Esophagus mucosa (tissue), 1 donor: ENCODE measurements at places on chromosomes 4 and X. TPM values are rescaled to one million over a fixed set of nuclear protein-coding genes. Genes with fewer than 3 reads are reported as not detected.
A peak's percentile ranks its signal among the peaks of the same experiment; 100 is the strongest.

The CXCL8 gene
- 3.2 TPM for total RNA-seq

The RNF175 gene
- total RNA-seq, result not detected

The AKAP14 gene
- total RNA-seq, result not detected

The HTN1 gene
- total RNA-seq, result not detected

The BTC gene
- 1.4 TPM for total RNA-seq

The KLKB1 gene
- 0.08 TPM for total RNA-seq

The MID2 gene
- 17.8 TPM for total RNA-seq

DNA sequence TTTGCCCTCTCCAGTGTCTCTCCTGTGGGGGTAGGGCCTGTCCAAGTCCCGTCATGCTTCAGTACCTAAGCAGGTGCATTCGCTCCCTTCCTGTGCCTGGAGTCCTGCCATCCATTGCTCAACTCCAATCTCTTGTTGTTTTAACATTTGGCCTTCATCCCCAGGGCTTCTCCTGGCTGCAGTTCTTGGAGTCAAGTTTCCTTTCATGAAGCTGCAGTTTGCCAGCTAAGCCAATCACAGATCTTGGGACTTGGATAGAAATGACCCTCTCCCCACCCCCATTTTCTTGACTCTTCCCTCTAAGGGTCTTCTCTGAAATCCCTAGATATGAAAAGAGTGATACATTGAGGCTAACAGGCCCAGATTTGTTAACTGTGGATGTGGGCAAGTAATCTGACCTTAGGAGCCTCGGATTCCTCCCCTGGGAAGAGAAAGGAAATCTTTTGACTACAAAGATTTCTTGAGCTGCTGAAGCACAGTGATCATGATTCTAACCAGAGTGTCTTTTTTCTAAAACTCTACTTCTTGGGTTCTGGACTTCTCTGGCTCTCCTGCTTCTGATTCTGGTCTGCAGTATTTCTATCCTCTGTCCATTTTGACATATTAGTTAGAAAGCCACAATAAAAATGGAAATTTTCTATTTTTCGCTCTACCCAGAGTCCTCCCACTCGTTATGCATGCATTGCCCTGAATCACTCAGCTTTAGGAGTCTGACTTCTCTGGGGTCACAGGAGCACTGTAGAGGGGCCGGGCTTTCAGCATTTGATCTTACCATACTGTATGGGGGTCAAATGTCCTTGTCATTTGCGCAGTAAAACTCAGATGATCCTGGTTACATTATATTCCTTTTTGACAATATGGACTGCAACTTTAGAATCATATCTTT lies 61.0 kb downstream of the CHRNA9 start:
- ATAC-seq, result peak; percentile 80

GRCh38 chr4:2803624-2804448 lies 11.0 kb downstream of the SH3BP2 start:
- ATAC-seq, result peak; percentile 69

DNA sequence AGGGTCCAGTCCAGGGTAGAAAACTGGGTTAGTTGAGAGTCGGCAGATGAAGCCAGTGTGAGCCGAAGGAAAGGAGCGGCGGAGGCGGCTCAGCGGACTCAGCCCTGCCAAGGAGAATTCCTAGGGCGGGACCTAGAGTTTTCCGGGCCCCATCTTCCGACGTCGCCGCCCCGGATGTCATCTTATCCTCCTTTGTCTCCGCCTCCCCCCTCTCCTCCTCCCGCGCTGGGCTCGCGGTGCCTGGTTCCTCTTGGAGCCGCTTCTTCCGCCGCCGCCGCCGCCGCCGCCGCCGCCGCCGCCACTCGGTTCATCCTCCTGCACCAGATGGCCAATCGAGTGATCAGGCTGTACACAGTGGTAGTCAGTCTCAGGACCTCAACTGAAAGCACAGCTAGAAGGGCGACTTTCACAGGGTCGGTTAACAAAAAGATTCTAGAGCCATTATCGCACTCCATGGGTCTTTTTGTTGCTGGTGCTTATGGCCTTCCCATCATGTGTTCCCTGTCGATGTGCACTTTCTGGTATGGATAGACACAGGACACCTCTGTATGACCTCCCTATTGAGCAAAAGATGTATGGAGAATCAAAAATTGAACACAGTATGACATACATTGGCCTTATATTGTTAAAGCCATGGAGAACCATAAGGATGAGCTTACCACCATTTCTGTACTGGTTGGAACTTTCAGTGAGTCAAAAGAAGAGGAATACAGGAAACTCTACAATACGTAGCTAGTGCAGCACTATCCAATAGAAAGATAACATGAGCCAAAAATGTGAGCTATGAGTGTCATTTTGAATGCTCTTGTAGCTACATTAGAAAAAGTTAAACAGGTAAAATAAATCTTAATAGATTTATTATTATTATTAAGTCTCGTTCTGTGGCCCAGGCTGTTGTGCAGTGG lies 32.4 kb upstream of the THOC2 start:
- ATAC-seq, result peak; percentile 97

- ATAC-seq, result no peak
Observed at GRCh38 chr4:42513748-42514492, 116.6 kb downstream of the SHISA3 start.

DNA sequence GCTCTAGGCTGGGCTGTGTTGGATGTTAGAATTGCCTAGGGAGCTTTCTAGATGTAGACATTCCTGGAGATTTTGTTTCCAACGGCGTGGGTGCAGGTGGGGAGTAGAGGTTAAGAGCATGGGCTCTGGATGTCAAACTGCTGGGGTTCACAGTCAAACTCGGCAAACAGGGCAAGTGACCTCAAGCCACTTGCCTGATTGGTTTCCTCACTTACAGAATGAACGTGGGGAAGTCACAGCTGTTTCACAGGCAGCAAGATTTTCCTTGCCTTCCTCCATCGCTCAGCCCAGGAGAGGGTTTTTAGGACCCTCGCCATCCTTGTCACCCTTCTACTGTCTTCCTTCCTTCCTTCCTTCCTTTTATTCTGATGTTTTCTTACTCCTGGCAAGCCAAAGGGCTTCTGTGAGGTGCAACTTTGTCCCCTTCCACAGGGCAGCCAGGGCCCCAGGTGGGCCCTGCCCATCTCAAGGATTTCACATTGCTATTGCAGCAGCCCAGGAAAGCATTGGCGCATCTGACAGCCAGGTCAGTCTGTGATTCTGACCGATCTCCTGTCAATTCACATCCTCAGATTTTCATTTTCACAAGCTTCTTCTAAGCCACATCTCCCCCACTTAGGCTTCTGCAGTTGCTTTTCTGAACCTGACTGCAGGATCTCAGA lies 7.0 kb downstream of the RTL5 start:
- ATAC-seq, result no peak

GRCh38 chrX:103211012-103211715 lies 3.7 kb upstream of the BEX4 start:
- no peak for ATAC-seq
